Caco-2 (cell line): ENCODE measurements at places on chromosomes 3 and 15. TPM values are rescaled to one million over a fixed set of nuclear protein-coding genes. Genes with fewer than 3 reads are reported as not detected.

DNA sequence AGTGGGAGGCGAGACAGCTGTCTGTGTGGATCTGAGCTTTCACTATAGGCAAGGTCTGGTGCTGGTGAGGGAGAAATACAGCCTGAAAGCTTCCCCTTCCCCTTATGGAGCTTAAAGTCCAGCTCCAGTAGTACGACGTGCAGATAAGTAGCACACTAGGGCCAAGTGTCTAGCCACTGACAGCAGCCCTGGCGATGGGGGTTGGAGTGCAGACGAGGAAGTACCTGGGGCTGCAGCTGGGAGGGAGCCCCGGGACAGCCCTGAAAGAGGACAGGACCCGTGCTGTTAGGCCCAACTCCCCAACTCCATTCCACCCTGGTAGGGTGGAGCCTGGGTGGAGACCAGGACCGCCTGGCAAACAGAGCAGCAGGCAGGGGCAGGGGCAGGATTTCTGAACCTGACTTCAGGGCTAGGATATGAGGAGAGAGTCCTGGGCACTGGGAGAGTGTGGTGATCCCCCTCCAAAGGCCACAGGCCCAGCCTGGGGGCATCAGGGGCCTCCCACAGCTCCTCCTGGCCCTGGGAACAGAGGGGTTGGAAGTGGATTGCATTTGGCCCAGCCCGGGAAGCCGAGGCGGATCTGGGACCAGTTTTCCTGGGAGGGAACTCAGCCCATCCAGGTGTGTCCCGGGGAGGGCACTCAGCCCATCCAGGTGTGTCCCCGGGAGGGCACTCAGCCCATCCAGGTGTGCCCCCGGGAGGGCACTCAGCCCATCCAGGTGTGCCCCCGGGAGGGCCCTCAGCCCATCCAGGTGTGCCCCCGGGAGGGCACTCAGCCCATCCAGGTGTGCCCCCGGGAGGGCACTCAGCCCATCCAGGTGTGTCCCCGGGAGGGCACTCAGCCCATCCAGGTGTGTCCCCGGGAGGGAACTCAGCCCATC, 42.8 kb downstream of the BDH1 start:
- no peaks in the 10 kb centered on the region; the same call in 1 of the 2 replicates for H3K27me3 ChIP-seq
- no peak for DNase-seq
- no peaks in the 10 kb centered on the region; the same call in 1 of the 2 replicates for H3K36me3 ChIP-seq
- H3K4me3 ChIP-seq, result no peak overlapping the region

- no peaks in the 10 kb centered on the region; the same call in 1 of the 2 replicates for H3K27me3 ChIP-seq
- DNase-seq, result no peak
- peak overlapping the region; percentile 11 for H3K27ac ChIP-seq
- no peaks in the 10 kb centered on the region for H3K36me3 ChIP-seq
- no peak overlapping the region for H3K4me3 ChIP-seq
- H3K4me1 ChIP-seq, result peaks cover 31% of the 10 kb centered on the region
Observed at GRCh38 chr15:84914351-84914750, 29.9 kb downstream of the SLC28A1 start.

- H3K4me1 ChIP-seq, result no peaks in the 10 kb centered on the region
- no peaks in the 10 kb centered on the region for H3K36me3 ChIP-seq
- H3K4me3 ChIP-seq, result no peak overlapping the region
Observed at GRCh38 chr3:55159711-55160110, 231.9 kb upstream of the LRTM1 start.

DNA sequence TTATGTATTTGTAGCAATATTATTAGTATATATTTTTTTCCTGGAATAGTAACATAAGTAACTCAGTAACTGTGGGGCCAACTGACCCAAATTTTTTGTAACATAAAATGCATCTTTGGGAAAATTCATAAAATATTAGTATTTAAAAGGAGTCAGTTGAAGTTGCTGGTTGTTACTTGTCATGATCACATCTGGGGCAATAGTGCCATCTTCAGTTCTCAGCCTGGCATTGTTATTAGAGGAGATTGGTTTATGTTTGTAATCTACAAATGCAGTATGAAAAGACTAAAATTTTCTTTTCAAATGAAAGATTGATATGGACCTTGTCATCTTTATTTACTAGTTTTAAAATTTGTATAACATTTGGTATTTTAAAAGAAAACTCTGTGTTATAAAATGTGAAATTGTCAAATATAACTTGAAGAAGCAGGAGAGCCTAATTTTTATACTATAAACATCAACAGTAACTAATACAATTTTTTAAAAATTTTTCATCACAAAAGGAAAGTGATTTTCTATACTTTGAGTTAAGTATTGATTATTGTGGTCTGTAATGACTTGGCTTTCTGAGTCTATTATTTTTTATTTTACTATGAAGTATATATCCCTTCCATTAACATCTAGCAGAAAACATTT, 38.8 kb upstream of the MLF1 start:
- no peaks in the 10 kb centered on the region for H3K27me3 ChIP-seq
- H3K27ac ChIP-seq, result no peak overlapping the region
- DNase-seq, result no peak
- no peaks in the 10 kb centered on the region for H3K4me1 ChIP-seq

DNA sequence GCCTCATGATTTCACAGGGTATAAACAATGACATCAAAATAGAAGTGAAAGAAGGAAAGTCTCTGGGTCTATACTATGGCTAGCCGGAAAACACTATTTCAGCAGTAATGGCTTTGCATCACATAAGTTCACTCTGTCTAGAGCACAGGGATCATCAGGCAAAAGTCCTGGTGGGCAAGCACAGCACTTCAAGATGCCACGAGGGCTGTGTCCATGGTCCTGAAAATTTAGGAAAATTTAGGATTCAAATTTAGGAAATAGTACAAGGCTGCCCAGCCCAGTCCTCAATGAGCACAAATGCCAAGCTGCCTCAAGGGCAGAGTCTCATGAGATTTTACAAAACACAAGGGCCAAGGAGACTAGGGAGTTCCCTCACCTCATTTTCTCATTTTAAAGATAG, 54.1 kb downstream of the RORA start:
- H3K36me3 ChIP-seq, result no peaks in the 10 kb centered on the region
- H3K27ac ChIP-seq, result no peak overlapping the region
- peak; percentile 2 for DNase-seq
- H3K4me3 ChIP-seq, result no peak overlapping the region

- H3K27ac ChIP-seq, result no peak overlapping the region
- no peak for DNase-seq
- H3K4me1 ChIP-seq, result no peaks in the 10 kb centered on the region
- H3K36me3 ChIP-seq, result no peaks in the 10 kb centered on the region
- no peak overlapping the region for H3K4me3 ChIP-seq
- no peaks in the 10 kb centered on the region for H3K27me3 ChIP-seq
Observed at GRCh38 chr3:106946866-106947265, 430.4 kb upstream of the CCDC54 start.

DNA sequence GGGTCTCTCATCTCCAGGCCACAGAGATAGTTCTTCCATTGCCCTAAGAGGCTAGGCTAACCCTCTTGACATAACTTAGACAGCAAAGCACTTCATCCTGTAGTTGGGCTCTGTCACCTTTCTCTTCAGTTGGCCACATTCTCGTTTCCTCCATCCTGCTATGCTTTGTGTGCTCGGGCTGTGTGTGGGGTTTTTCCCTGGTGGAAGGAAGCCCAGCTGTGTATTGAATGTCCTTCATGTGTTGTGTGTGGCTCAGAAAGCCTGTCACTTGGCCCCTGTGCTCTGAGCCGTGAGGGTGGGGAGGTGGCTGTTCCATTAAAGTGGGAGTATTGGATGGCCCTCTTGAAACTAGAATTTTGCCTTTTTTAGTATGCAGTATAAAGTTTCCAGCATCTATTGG, 8.8 kb upstream of the EXOG start:
- no peak overlapping the region for H3K27ac ChIP-seq
- DNase-seq, result no peak
- no peaks in the 10 kb centered on the region for H3K27me3 ChIP-seq
- no peak overlapping the region for H3K4me3 ChIP-seq
- no peaks in the 10 kb centered on the region for H3K4me1 ChIP-seq
- no peaks in the 10 kb centered on the region; the same call in 1 of the 2 replicates for H3K36me3 ChIP-seq

- no peaks in the 10 kb centered on the region; the same call in 1 of the 2 replicates for H3K36me3 ChIP-seq
- no peak for DNase-seq
- no peaks in the 10 kb centered on the region for H3K27me3 ChIP-seq
Observed at GRCh38 chr15:40272485-40273056, 10.3 kb downstream of the ANKRD63 start.

GRCh38 chr15:62457100-62457499, 292.0 kb upstream of the C2CD4B start:
- H3K36me3 ChIP-seq, result no peaks in the 10 kb centered on the region
- H3K4me1 ChIP-seq, result peaks cover 3% of the 10 kb centered on the region; the same call in 1 of the 2 replicates
- H3K4me3 ChIP-seq, result no peak overlapping the region
- no peak overlapping the region for H3K27ac ChIP-seq

GRCh38 chr3:170321321-170322034, 36.0 kb upstream of the SKIL start:
- no peak for DNase-seq
- H3K27me3 ChIP-seq, result no peaks in the 10 kb centered on the region
- H3K36me3 ChIP-seq, result no peaks in the 10 kb centered on the region
- peaks cover 12% of the 10 kb centered on the region for H3K4me1 ChIP-seq
- no peak overlapping the region for H3K4me3 ChIP-seq
- no peak overlapping the region for H3K27ac ChIP-seq

GRCh38 chr15:27133249-27133648, 162.3 kb downstream of the GABRG3 start:
- H3K4me1 ChIP-seq, result no peaks in the 10 kb centered on the region
- DNase-seq, result no peak
- H3K4me3 ChIP-seq, result no peak overlapping the region
- no peaks in the 10 kb centered on the region for H3K27me3 ChIP-seq
- no peaks in the 10 kb centered on the region for H3K36me3 ChIP-seq
- no peak overlapping the region for H3K27ac ChIP-seq

GRCh38 chr3:116350119-116350733, 95.1 kb downstream of the LSAMP start:
- DNase-seq, result no peak
- no peaks in the 10 kb centered on the region for H3K4me1 ChIP-seq
- H3K36me3 ChIP-seq, result no peaks in the 10 kb centered on the region
- H3K27me3 ChIP-seq, result no peaks in the 10 kb centered on the region
- H3K27ac ChIP-seq, result no peak overlapping the region

GRCh38 chr15:33834892-33835743, 133.2 kb upstream of the CHRM5 start:
- DNase-seq, result no peak
- no peaks in the 10 kb centered on the region for H3K4me1 ChIP-seq
- H3K27ac ChIP-seq, result no peak overlapping the region
- no peaks in the 10 kb centered on the region for H3K27me3 ChIP-seq
- H3K4me3 ChIP-seq, result no peak overlapping the region

DNA sequence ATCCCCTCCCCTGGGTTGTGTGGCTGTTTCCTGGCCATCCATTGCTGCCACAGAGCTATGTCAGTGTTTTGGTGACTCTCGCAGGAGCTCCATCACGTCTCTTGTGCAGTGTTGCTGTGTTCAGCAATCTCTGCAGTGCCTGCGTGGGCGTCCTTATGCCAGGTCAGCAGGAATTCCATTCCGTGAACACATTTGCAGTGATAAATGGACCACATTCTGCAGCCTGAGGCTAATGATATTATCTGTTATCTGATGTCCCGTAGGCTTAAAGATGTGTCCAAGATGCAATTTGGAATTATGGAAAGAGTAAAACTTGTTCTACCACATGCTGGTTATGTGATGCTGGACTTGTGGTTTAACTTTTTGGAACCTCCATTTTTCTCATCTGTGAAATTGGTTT, 25.5 kb upstream of the COL6A6 start:
- no peak for DNase-seq
- H3K4me1 ChIP-seq, result no peaks in the 10 kb centered on the region
- H3K4me3 ChIP-seq, result no peak overlapping the region

DNA sequence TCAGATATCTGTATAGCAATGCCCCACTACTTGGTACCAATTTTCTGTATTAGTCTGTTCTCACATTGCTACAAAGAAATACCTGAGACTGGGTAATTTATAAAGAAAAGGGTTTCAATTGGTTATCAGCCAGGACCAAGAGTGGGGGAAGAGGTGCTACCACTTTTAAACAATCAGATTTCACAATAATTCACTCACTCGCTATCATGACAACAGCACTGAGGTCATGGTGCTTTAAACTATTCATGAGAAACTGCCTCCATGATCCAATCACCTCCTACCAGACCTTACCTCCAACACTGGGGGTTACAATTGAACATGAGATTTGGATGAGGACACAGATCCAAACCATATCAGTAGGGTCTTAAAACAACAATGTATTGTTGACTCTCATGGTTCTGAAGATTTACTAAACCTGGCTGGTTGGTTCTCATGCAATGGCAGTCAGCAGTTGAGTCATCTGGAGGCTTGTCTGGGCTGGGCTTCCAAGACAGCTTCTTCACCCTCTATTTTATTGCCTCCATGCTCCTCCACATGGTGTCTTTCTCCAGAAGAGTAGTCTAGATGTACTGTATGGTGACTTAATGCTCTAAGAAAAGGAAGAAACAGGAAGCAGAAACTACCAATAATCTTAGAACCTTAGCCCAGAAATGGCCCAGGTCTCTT, 21.2 kb upstream of the TM4SF4 start:
- DNase-seq, result no peak
- no peak overlapping the region for H3K27ac ChIP-seq
- no peaks in the 10 kb centered on the region for H3K27me3 ChIP-seq
- H3K4me3 ChIP-seq, result no peak overlapping the region
- H3K36me3 ChIP-seq, result no peaks in the 10 kb centered on the region

- no peak overlapping the region for H3K4me3 ChIP-seq
- no peak for DNase-seq
- no peak overlapping the region for H3K27ac ChIP-seq
- no peaks in the 10 kb centered on the region for H3K36me3 ChIP-seq
- no peaks in the 10 kb centered on the region for H3K4me1 ChIP-seq
Observed at GRCh38 chr15:68352401-68353062, 75.0 kb downstream of the FEM1B start.

GRCh38 chr3:46998121-46998851, 18.8 kb downstream of the NBEAL2 start:
- peak; percentile 84 for DNase-seq
- no peaks in the 10 kb centered on the region for H3K27me3 ChIP-seq
- H3K4me3 ChIP-seq, result no peak overlapping the region
- H3K27ac ChIP-seq, result no peak overlapping the region
- H3K36me3 ChIP-seq, result peaks cover 3% of the 10 kb centered on the region
- peaks cover 11% of the 10 kb centered on the region for H3K4me1 ChIP-seq

DNA sequence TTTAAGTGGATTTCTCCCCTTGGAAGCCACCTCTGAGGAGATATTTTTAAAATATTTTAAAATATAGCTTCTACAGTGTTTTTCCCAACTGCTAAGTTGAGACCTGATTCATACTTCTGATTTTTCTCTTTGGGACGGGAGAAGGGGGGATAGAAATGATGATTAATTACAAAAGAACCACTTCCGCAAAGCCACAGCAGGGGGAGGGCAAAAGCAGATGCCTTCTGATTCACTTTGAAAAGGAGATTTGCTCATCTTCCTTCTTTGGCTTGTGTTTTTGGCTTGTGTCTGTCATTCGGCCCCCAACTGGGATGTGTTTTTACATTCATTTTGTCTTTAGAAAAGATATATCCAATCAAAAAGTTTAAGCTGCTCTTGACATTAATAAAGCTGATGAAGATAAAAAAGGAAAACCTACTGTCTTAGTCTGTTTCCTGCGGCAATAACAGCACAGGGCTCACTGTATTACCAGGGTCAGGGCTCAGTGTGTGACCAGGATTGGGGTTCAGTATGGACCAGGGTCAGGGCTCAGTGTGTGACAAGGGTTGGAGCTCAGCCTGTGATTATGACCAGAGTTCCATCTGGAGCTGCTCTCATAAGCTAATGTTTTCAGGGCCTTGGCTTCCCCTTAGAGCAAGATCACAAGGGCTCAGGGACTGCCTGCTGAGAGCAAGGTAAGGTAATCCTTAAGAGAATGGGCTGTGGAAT, 223.2 kb downstream of the MTHFS start:
- no peak overlapping the region for H3K27ac ChIP-seq
- DNase-seq, result no peak
- H3K4me1 ChIP-seq, result no peaks in the 10 kb centered on the region

The PRR20G gene
- total RNA-seq, result not detected in 2 replicates

The ZFYVE19 gene
- total RNA-seq, result 26.7 and 26.9 TPM in 2 replicates

The MME gene
- total RNA-seq, result 0.52 and 1.8 TPM in 2 replicates

The RTP4 gene
- not detected in 2 replicates for total RNA-seq

The AP2M1 gene
- 202 and 214 TPM in 2 replicates for total RNA-seq

The ARHGEF26 gene
- 19.3 and 20.8 TPM in 2 replicates for total RNA-seq

The EPB42 gene
- total RNA-seq, result not detected in 2 replicates

The EPHB1 gene
- 2.3 and 4.6 TPM in 2 replicates for total RNA-seq
